ENCODE measurements at places on chromosomes 2 and 18.

DNA sequence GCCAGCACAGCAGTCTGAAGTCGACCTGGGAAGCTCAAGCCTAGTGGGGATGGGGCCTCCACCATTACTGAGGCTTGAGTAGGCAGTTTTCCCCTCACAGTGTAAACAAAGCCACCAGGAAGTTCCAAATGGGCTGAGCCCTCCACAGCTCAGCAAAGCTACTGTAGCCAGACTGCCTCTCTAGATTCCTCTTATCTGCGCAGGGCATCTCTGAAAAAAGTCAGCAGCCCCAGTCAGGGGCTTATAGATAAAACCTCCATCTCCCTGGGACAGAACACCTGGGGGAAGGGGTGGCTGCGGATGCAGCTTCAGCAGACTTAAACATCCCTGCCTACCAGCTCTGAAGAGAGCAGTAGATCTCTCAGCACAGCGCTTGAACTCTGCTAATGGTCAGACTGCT is 218.4 kb upstream of the VRK2 start:
- DNase-seq, result no peak

- no peak for DNase-seq
Observed at GRCh38 chr2:97267411-97268074, 154.6 kb downstream of the ANKRD36 start.

DNA sequence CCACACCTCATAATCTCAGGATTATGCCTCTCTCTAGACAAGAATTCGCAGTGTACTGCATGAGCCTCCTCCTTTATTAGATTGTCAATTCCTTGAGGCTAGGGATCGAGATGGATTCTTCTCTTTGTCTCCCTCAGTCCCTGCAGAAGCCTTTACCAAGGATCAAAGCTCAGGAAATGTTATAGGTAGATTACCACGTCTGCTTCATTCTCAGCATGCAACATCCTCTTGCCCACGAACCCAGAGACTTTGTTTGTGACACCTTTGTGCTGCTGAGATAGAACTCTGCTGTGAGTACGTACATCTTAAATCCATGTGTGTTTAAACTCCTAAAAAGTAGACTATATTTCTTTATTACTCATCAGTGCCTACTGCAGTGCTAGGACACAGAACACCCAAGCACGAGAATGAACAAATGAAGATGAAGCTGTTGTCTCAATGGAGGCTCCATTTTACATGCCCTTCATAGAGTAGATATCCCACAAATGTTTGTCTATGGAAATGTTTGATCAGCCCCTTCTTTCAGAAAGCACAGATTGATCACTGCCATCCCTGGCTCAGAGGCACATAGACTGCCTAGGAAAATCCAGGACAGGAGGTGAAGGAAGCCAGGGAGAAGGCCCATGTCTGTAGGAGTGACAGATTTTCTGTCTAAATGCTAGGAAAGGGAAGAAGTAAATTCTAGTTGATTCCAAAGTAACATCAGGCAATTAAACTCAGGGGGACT is 98.8 kb upstream of the KLHL29 start:
- DNase-seq, result no peak

GRCh38 chr18:61602836-61603235 is 269.6 kb downstream of the CDH20 start:
- no peak for DNase-seq

DNA sequence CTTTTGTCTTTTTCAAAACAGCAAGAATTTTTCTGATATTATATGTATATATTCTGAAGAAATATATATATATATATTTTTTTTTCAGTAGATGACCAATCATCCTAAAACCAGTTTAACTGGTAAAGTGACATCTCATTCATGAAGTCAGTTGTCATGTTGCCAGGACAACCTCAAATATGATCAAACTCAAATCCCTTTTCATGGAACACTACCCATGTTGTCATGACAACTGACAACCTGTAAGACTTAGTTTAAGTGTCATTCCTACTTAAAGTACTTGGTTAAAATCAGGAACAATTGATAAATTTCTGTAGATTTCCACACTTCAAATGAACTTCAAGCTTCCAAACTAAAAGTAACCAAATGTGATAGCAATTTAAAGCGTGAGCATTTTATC is 101.8 kb upstream of the ERBB4 start:
- DNase-seq, result no peak
